ENCODE measurements at places on chromosomes 2 and 18.
A peak's percentile ranks its signal among the peaks of the same experiment; 100 is the strongest.

- no peaks in the 10 kb centered on the region for H3K36me3 ChIP-seq
- DNase-seq: peak; percentile 67
Measured at GRCh38 chr2:176085861-176086771, 2.4 kb upstream of the EVX2 start.

GRCh38 chr2:129870685-129871241, 108.7 kb upstream of the RAB6C start:
- H3K27ac ChIP-seq: no peak overlapping the region
- no peak for DNase-seq
- H3K4me1 ChIP-seq: no peaks in the 10 kb centered on the region
- H3K36me3 ChIP-seq: no peaks in the 10 kb centered on the region

GRCh38 chr2:200308546-200309295, 2.2 kb downstream of the SPATS2L start:
- no peak for DNase-seq
- H3K4me1 ChIP-seq: peaks cover 47% of the 10 kb centered on the region
- H3K4me3 ChIP-seq: peak overlapping the region; percentile 86
- peaks cover 8% of the 10 kb centered on the region for H3K27me3 ChIP-seq
- no peaks in the 10 kb centered on the region for H3K36me3 ChIP-seq

DNA sequence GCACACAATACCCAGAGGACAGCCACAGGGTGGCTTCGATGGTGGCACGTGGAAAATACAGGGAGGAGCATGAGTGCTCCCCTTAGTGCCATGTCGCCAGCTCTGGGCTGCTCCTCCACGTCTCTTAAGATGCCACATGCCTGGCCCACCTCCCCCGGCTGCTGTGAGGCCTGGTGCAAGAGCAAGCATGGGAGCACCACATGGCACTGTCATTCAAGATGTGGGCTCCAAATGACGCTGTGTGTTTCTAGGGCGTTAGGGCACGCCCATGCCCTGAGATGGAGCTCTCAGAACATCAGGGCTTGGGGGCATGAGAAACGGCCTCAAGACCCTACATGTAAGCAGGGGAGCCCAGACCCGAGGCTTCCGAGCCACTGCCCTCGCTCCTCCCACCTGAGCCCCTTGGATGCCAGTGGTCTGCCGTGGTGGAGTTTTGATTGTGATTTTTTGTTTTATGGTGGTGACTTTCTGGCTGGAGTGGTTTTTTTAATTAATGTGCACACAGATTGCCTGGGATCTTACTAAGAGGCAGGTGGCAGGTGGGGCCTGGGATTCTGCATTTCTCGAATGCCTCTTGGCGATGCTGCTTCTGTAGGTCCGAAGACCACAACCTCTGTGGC, 239.3 kb downstream of the GBX2 start:
- peaks cover 13% of the 10 kb centered on the region for H3K4me1 ChIP-seq
- H3K27ac ChIP-seq: no peak overlapping the region
- peaks cover 21% of the 10 kb centered on the region for H3K36me3 ChIP-seq
- no peak overlapping the region for H3K4me3 ChIP-seq
- H3K27me3 ChIP-seq: peaks cover 2% of the 10 kb centered on the region
- no peak for DNase-seq

GRCh38 chr2:233082931-233083755, 23.0 kb downstream of the INPP5D start:
- H3K4me1 ChIP-seq: peaks cover 63% of the 10 kb centered on the region
- no peak overlapping the region for H3K4me3 ChIP-seq
- no peak for DNase-seq
- H3K36me3 ChIP-seq: no peaks in the 10 kb centered on the region

- no peaks in the 10 kb centered on the region for H3K4me1 ChIP-seq
- H3K36me3 ChIP-seq: no peaks in the 10 kb centered on the region
Measured at GRCh38 chr2:162254236-162254871, 11.1 kb upstream of the FAP start.

DNA sequence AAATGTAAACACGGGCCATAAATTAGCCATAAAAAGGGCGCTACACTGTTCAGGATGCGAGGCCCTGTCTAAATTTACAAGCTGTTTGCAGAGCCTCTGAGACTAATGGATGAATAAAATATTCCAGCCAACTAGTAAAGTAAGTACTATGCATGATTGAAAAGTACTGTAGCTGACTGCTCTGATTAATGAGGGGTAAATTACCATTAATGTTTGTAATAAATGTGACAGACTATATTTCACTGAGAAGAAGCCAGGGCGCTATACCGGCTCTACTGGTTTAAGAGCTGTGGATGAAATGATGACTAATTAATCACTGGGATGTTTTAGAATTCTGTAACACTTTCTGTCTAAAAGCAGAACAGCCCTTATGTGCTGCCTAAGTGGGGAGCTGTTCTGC, 54.3 kb upstream of the RGPD4 start:
- no peak overlapping the region for H3K27ac ChIP-seq
- H3K27me3 ChIP-seq: peaks cover 7% of the 10 kb centered on the region
- no peak for DNase-seq
- peaks cover 42% of the 10 kb centered on the region for H3K4me1 ChIP-seq

GRCh38 chr2:46540496-46541331, 61.3 kb downstream of the TMEM247 start:
- H3K4me1 ChIP-seq: peaks cover 54% of the 10 kb centered on the region
- peaks cover 4% of the 10 kb centered on the region for H3K36me3 ChIP-seq
- DNase-seq: no peak

DNA sequence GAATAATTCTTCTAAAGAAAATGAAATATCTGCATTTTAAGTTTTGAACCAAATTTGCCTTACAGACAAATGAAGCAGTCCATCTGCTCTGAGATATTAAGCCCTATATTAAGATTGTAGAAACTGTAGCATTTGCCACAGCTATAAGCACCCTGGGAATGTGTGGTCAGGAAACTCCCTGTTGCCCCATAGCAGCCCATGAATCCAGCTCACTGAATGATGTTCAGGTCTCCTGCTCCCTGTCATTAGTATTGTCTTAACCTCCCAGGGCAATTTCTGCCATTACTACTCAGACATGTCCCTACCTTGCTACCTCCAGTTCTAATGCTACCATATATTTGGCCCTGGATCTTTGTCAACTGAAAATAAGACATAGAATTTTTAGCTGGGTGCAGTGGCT, 41.1 kb downstream of the CDK15 start:
- H3K27me3 ChIP-seq: peaks cover 2% of the 10 kb centered on the region
- H3K4me1 ChIP-seq: peaks cover 22% of the 10 kb centered on the region
- no peak overlapping the region for H3K4me3 ChIP-seq
- no peaks in the 10 kb centered on the region for H3K36me3 ChIP-seq

- no peaks in the 10 kb centered on the region for H3K4me1 ChIP-seq
- H3K27ac ChIP-seq: no peak overlapping the region
- peaks cover 10% of the 10 kb centered on the region for H3K36me3 ChIP-seq
- no peaks in the 10 kb centered on the region for H3K27me3 ChIP-seq
Measured at GRCh38 chr2:84832772-84833461, 48.0 kb downstream of the TRABD2A start.

- H3K27ac ChIP-seq: no peak overlapping the region
- H3K27me3 ChIP-seq: peaks cover 6% of the 10 kb centered on the region
- no peak overlapping the region for H3K4me3 ChIP-seq
- no peaks in the 10 kb centered on the region for H3K36me3 ChIP-seq
Measured at GRCh38 chr2:80169811-80170594, 134.5 kb downstream of the LRRTM1 start.

GRCh38 chr2:15556311-15556930, 4.7 kb downstream of the NBAS start:
- H3K27me3 ChIP-seq: no peaks in the 10 kb centered on the region
- peaks cover 48% of the 10 kb centered on the region for H3K4me1 ChIP-seq
- H3K4me3 ChIP-seq: no peak overlapping the region
- H3K27ac ChIP-seq: no peak overlapping the region
- DNase-seq: no peak

DNA sequence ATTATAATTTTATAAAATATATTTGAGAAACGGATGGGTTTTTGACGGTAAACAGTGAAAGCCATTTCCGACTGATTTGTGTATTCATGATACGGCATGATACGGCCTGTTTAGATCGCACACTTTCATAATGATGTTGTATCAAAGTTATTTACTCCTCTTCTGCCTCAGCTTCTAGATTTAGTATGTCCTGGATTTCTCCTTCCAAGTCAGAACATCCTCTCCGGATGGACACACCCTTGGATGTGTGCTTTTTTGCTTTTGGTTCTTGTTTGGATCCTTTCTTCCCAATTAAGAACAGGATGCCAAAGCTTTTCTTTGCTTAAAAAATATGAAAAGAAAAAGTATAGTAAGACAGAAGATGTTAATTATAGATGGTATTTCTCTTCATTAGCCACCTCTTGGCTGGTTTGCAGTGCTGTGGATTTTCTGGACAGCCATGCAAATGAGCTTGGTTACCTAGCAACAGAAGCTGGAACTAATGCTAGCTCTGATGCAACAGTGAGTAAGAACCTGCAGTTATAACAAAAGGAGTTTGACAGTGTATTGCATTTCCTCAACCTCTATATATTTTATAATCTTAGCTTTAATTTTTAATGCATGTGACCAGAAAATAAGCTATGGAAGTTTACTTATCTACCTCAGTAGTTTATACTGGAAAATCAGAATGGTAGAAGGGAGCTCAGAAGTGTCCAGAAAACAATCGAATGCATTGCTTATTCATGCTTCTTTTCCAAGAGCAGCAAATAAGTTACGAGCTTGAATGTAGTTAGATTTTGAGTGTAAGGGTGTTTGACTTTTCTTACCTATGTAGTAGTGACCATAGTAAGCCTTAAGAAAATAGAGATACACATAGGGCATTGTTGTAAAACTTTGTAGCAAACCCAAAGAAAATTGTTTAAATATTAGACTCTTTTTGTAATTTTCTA, 27.9 kb downstream of the RMND5A start:
- H3K4me1 ChIP-seq: no peaks in the 10 kb centered on the region
- H3K27me3 ChIP-seq: no peaks in the 10 kb centered on the region
- H3K4me3 ChIP-seq: no peak overlapping the region
- DNase-seq: no peak
- H3K36me3 ChIP-seq: peaks cover 86% of the 10 kb centered on the region
- peak overlapping the region; percentile 7 for H3K27ac ChIP-seq

DNA sequence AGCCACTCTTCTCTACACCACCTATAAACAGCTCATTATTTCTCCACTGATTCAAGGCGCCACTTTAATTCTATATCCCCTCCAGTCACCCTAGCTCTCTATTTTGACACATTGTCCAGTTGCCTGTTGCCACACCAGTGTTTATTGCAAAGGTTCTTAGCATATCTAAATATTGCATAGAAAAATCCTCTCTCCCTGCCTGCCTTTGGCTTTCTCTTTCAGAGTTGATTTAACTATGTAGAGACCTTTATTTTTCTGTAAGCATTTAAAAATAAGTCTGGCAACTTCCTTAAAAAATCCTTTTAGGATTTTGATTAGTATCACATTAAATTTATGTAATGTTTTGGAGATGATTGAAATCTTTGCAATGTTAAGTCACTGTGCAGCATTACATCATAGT, 47.9 kb upstream of the B3GNT7 start:
- DNase-seq: no peak
- H3K27ac ChIP-seq: no peak overlapping the region
- H3K4me1 ChIP-seq: peaks cover 10% of the 10 kb centered on the region

- peaks cover 4% of the 10 kb centered on the region for H3K27me3 ChIP-seq
- H3K27ac ChIP-seq: no peak overlapping the region
- no peaks in the 10 kb centered on the region for H3K4me1 ChIP-seq
- no peak overlapping the region for H3K4me3 ChIP-seq
- peaks cover 12% of the 10 kb centered on the region for H3K36me3 ChIP-seq
Measured at GRCh38 chr2:37168217-37168981, 11.6 kb upstream of the EIF2AK2 start.

Measured in nephron progenitor cell (in vitro differentiated cells).